ENCODE measurements at places on chromosomes 1 and 21.

DNA sequence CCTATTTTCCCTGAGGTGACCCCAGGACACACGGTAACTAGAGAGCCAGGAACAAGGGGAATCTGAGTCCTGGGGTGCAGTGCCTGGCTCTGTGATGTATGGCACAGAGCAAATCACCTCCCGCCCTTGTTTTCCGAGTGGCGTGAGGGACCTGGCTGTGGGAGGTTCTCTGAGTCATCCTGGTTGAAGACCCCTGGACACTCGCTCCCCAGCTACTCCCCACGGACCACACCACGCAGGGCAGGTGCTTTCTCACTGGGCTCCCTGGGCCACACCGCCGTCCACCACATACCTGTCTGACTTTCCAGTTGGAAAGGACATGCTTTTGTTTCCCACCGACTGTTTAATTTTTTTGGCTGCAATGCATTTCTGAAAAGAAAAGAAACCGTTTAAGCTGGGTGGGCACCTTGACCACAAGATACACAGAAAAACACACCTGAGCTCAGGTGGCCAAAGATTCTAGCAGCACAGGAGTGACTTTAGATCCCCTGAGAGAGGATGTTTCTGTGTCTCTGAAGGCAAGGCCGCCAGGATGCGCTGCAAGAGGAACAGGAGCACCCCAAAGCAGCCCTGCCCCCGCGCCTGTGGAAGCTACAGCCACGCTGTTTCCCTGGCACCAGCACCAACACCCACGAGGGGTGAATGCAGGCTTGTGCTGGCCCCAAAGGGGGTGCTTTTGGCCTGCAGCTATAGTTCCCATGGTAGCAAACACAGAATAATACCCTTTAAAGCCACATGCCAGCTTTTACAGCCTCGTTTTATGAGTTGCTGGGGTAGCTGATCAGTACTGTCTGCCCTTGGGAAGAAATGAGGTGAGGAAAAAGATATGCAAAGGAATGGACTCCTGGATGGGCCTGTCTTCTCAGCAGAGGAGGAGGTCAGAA, 8.1 kb upstream of the SRM start:
- DNase-seq: no peak

DNA sequence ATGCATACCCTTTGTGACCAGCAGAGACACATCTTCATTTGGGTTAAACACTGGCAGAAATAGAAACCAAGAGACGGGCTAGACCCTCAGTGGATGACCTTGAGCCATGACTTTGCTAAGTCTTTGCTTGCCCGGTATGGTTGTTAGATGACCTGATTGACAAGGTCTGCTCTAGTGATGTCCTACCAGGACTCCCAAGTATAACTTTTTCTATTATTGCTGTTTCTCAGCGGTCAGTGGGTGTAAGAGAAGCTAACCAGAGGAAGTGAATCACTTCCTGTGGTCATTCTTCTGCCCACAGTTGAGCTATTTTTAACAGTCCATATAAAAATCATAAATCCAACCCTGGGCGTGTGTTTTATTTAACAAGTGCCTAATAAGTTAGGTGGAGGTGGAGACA, 126.2 kb upstream of the ETS2 start:
- no peak for DNase-seq

- no peak for DNase-seq
Measured at GRCh38 chr21:15644489-15644888, 85.3 kb upstream of the USP25 start.

DNA sequence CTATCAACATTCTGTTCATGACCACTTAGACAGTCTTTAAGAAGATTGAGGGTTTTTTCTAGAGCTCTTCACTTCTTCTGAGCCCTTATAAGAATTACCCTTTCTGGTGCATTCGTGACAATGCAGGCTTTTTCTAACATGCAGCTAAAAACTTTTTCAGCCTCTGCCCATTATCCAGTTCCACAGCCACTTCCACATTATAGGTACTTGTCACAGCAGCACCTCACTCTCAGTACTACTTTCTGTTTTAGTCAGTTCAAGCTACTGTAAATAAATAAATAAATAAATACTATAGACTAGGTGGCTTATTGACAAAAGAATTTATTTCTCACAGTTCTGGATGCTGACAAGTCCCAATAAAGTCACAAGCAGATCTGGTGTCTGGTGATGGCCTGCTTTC, 284.4 kb upstream of the PKN2 start:
- DNase-seq: no peak

All from KG1 (cell line).